ENCODE measurements at places on chromosomes 12 and 14.
A peak's percentile ranks its signal among the peaks of the same experiment; 100 is the strongest.

GRCh38 chr12:91610561-91610960 lies 427.9 kb upstream of the DCN start:
- no peak overlapping the region for H3K27ac ChIP-seq
- peaks cover 4% of the 10 kb centered on the region for H3K4me1 ChIP-seq
- no peaks in the 10 kb centered on the region for H3K27me3 ChIP-seq
- no peak for DNase-seq

GRCh38 chr12:51905471-51906429 lies 1.6 kb upstream of the ACVRL1 start:
- no peaks in the 10 kb centered on the region for H3K4me1 ChIP-seq
- peaks cover 8% of the 10 kb centered on the region for H3K36me3 ChIP-seq
- no peak for DNase-seq
- no peak overlapping the region for H3K27ac ChIP-seq
- peaks cover 57% of the 10 kb centered on the region for H3K27me3 ChIP-seq
- H3K4me3 ChIP-seq = no peak overlapping the region

DNA sequence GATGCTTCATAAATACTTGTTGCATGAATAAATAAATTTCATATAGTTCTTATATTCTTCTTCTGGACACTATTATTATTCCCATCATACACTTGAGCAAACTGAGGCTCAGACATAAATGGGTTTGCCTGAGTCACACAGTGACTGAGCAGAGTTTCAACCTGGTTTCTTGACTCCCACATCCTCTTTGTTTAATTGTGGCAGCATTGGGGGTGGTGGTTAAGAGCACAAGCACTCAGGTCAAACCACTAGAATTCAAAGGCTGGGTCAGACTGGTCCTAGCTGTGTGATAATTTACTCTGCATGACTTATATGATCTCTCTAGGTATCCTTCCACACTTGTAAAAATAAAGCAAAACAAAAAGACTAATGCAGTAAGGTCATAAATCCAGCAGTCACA lies 274.9 kb upstream of the SRRM4 start:
- no peak overlapping the region for H3K4me3 ChIP-seq
- no peak for DNase-seq
- no peaks in the 10 kb centered on the region for H3K27me3 ChIP-seq
- no peaks in the 10 kb centered on the region for H3K36me3 ChIP-seq
- no peaks in the 10 kb centered on the region for H3K4me1 ChIP-seq

GRCh38 chr14:94545131-94545841 lies 16.0 kb upstream of the SERPINA4 start:
- no peak for DNase-seq
- no peaks in the 10 kb centered on the region for H3K4me1 ChIP-seq
- H3K27me3 ChIP-seq = peaks cover 16% of the 10 kb centered on the region
- no peak overlapping the region for H3K27ac ChIP-seq
- no peak overlapping the region for H3K4me3 ChIP-seq

- peaks cover 10% of the 10 kb centered on the region for H3K36me3 ChIP-seq
- peak overlapping the region; percentile 65 for H3K27ac ChIP-seq
- peaks cover 34% of the 10 kb centered on the region for H3K4me1 ChIP-seq
Measured at GRCh38 chr12:54215989-54216796, 27.4 kb upstream of the SMUG1 start.

- H3K27ac ChIP-seq = no peak overlapping the region
- H3K27me3 ChIP-seq = no peaks in the 10 kb centered on the region
- H3K4me1 ChIP-seq = no peaks in the 10 kb centered on the region
- H3K4me3 ChIP-seq = no peak overlapping the region
Measured at GRCh38 chr14:26078561-26078960, 519.3 kb downstream of the NOVA1 start.

GRCh38 chr12:116354534-116354933 lies 77.0 kb upstream of the MED13L start:
- peaks cover 5% of the 10 kb centered on the region for H3K27me3 ChIP-seq
- peaks cover 8% of the 10 kb centered on the region for H3K36me3 ChIP-seq
- peaks cover 6% of the 10 kb centered on the region for H3K4me1 ChIP-seq

DNA sequence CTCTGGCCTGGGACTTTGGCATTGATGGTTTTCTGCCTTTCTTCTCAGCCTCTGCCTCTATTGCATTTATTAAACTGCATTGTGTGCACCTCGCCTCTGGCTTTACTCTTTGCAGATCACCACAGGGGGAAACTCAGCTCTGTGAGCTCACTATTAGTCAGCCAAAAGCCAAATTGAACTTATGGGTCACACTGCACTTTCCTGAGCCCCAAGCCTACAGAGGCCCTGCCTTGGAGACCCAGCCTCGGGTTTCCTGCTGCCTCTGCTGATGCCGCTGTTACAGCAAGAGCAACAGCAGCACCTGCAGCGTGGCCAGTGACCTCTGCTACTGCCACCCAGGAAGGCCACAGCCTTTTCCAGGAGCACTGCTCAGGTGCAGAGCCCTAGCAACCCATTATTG lies 122.5 kb downstream of the DAD1 start:
- H3K4me1 ChIP-seq = no peaks in the 10 kb centered on the region
- H3K27ac ChIP-seq = no peak overlapping the region
- DNase-seq = no peak
- no peak overlapping the region for H3K4me3 ChIP-seq
- H3K36me3 ChIP-seq = no peaks in the 10 kb centered on the region

- peak within 1 kb of the TSS; percentile 85 for H3K4me3 ChIP-seq
- DNase-seq = peak; percentile 63
- H3K4me1 ChIP-seq = peaks cover 52% of the 10 kb centered on the region
- peaks cover 8% of the 10 kb centered on the region for H3K36me3 ChIP-seq
Measured at GRCh38 chr14:64704143-64704742, at the start of gene PLEKHG3. TSS of gene PLEKHG3 (plus strand) at chr14:64704424. CDS start at chr14:64727632, 23,208 bp downstream.

DNA sequence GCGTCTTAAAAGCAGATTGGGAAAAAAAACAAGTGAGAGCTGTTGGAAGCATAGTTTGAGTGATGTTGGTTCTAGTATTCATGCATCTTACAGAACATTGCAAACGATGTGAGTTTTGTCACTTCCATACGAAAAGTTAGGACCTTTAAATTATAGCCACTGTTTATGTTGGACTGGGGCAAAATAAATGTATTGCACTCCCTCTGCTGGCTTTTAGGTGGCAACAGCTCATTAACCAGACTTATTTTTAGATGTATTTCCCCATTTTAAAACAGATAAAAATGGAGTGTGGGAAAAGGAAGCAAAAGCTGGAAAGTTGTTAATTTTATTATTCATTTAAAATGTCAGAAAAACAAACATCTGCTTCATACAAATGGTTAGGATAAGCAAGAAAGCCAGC lies 111.9 kb downstream of the LGR5 start:
- peaks cover 30% of the 10 kb centered on the region for H3K27me3 ChIP-seq
- H3K36me3 ChIP-seq = no peaks in the 10 kb centered on the region
- H3K4me3 ChIP-seq = no peak overlapping the region
- DNase-seq = no peak

DNA sequence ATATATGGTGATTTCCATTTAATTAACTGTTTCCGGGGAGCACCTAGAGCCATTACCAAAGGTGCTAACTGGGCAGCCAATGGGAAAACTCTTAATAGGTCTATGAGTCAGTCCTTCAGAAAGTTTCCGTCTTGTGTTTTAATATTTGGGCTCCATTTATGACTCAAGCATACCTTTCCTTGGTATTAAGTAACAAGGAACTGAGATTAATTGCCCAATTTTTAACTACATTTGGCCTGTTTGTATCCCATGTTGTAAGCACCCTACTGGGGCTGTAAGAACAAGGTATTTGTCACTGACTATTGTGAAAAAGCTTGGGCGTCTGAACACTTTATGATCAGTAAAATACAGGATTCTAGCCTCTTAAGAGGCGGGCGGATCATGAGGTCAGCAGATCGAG lies 62.8 kb upstream of the FOXN3 start:
- no peak overlapping the region for H3K4me3 ChIP-seq
- no peak overlapping the region for H3K27ac ChIP-seq
- no peak for DNase-seq
- peaks cover 13% of the 10 kb centered on the region for H3K4me1 ChIP-seq
- peaks cover 9% of the 10 kb centered on the region for H3K36me3 ChIP-seq

DNA sequence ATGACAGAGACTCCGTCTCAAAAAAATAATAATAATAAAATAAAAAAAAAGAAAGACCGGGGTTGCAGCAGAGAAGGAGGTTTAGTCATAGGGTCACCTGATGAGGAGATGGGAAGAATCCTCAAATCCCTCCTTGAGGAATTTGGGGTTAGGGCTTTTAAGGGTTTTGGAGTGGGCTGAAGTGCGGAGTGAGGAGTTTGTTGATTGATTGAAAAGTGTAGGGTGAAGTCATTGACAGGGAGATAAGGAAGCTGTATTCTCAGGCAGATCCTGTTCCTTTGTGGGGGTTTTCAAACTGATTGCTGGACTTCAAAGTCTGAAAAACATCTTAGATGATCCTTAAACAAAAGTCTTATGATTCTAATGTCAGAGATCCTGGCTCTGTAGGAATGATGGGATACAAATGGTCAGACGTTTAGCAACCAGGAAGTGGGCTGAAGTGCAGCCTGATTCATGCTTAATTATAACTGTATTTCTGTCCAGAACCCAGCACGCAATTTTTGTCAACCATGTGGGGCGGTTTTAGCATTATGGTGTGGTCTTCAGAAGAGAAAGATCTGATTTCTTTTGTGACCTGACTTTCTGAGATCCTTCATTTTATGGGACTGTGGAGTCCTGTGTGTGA lies 16.0 kb downstream of the FNTB start:
- H3K36me3 ChIP-seq = peaks cover 11% of the 10 kb centered on the region
- H3K27me3 ChIP-seq = no peaks in the 10 kb centered on the region
- H3K4me1 ChIP-seq = no peaks in the 10 kb centered on the region
- H3K27ac ChIP-seq = no peak overlapping the region
- H3K4me3 ChIP-seq = no peak overlapping the region

DNA sequence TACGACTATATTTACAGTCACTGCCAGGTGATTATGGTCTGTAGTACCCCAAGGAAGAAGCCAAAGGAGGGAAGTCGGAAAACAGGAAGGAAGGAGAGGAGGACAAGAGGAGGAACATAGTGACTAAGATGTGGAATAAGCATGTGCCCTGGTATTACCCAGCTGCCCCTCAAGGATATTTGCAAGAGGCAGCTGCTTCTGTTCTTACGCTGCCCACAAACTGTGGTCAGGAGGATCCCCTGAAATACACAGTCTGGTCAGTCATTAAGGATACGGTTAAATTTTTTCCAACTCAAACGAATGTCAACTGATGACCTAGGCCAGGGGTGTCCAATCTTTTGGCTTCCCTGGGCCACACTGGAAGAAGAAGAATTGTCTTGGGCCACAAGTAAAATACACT lies 126.5 kb downstream of the CMAS start:
- no peaks in the 10 kb centered on the region for H3K4me1 ChIP-seq
- DNase-seq = no peak
- H3K4me3 ChIP-seq = no peak overlapping the region
- no peaks in the 10 kb centered on the region for H3K27me3 ChIP-seq

GRCh38 chr12:31765931-31766330 lies 37.1 kb upstream of the AMN1 start:
- H3K36me3 ChIP-seq = no peaks in the 10 kb centered on the region
- no peaks in the 10 kb centered on the region for H3K4me1 ChIP-seq
- no peak for DNase-seq
- no peak overlapping the region for H3K27ac ChIP-seq
- no peaks in the 10 kb centered on the region for H3K27me3 ChIP-seq

- H3K4me1 ChIP-seq = peaks cover 31% of the 10 kb centered on the region
- H3K27ac ChIP-seq = no peak overlapping the region
- no peak for DNase-seq
- no peaks in the 10 kb centered on the region for H3K27me3 ChIP-seq
Measured at GRCh38 chr12:68013181-68013580, 23.9 kb downstream of the IFNG-AS1 start.

DNA sequence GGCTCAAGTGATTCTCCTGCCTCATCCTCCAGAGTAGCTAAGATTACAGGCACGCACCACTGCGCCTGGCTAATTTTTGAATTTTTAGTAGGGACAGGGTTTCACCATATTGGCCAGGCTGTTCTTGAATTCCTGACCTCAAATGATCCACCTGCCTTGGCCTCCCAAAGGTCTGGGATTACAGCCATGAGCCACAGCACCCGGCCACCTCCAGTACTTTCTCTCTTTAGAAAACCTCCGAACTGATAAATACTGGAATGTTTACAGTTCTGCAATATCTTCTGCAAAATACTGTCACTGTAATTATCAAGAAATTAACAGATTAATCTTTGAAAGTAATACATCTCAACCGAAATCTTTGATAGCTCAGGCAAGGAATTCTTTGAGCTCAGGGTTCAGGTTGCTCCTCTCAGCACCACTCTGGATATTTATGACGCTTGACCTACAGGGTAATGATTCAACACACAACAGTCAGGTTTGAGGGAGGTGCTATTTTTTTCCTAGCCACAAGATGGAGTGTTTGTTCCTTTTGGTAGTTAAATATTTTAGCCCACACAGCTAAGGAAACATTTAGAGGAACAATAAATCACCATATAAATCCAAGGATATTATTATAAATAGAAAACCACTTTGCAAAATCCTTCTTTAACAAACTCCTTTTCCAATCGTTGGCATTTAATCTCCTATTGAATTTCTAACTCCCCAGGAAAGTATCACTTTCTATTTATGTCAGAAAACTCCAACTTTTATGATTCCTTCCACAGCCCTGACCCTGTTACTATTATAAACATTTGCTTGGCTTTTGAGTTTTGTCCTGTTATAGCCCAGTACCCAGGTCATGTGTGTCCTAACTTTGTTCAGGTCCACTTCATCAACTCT lies 48.6 kb upstream of the GTF2A1 start:
- DNase-seq = peak; percentile 6
- H3K27ac ChIP-seq = no peak overlapping the region

GRCh38 chr12:32051511-32052211 lies 55.0 kb upstream of the BICD1 start:
- H3K4me3 ChIP-seq = no peak overlapping the region
- H3K27me3 ChIP-seq = no peaks in the 10 kb centered on the region
- no peaks in the 10 kb centered on the region for H3K4me1 ChIP-seq

DNA sequence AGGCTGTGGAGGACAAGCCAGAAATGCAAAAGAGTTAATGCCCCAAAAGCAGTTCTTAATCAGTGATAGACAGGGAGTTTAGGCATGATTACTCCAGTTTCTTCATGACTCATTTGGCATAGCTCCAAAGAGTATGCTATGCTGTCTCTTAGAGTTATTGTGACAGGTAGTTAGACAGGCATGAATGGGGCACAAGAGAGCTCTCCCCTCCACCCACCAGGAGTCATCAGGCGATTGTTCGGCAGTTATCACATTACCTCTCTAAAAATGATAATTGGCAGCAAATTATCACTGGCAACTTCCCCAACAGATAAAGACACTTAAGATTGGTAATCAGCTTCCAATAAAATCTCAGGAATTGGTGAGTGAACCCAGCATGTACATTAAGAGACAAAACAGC lies 320.1 kb downstream of the DAD1 start:
- DNase-seq = no peak
- H3K27me3 ChIP-seq = no peaks in the 10 kb centered on the region
- H3K4me1 ChIP-seq = no peaks in the 10 kb centered on the region
- no peak overlapping the region for H3K4me3 ChIP-seq
- H3K36me3 ChIP-seq = no peaks in the 10 kb centered on the region

Measured in effector memory CD8-positive, alpha-beta T cell (primary cell).